GM23248 (cell line): ENCODE measurements at places on chromosomes 7 and 10. TPM values are rescaled to one million over a fixed set of nuclear protein-coding genes. Genes with fewer than 3 reads are reported as not detected.

Gene KCND2
- total RNA-seq: 1.5 and 2.7 TPM in 2 replicates

Gene FAM24A
- total RNA-seq: not detected in 2 replicates

Gene NPC1L1
- total RNA-seq: not detected in 2 replicates

Gene OR9A2
- total RNA-seq: not detected in 2 replicates

Gene PNLIP
- not detected in 2 replicates for total RNA-seq

Gene SRRM3
- 0.65 TPM in 1 of 2 replicates, not detected in the other for total RNA-seq

Gene GNG11
- 22.5 and 25.9 TPM in 2 replicates for total RNA-seq

Gene UPK3BL2
- total RNA-seq: 1.6 TPM in 1 of 2 replicates, not detected in the other

Gene SAMD9
- 26.2 and 31.2 TPM in 2 replicates for total RNA-seq

Gene GJC3
- not detected in 2 replicates for total RNA-seq

Gene CPA1
- total RNA-seq: not detected in 2 replicates

Gene ADRB1
- total RNA-seq: not detected in 2 replicates

Gene AMPH
- total RNA-seq: 1.9 and 3.1 TPM in 2 replicates

Gene CDK5
- 16.2 and 27.7 TPM in 2 replicates for total RNA-seq

Gene CLCN1
- not detected in 2 replicates for total RNA-seq

Gene TDRD1
- not detected in 2 replicates for total RNA-seq

Gene PIP
- total RNA-seq: not detected in 2 replicates

Gene LRRC18
- not detected in 2 replicates for total RNA-seq

Gene SKIDA1
- not detected in 2 replicates for total RNA-seq

Gene CPEB3
- 0.63 and 1.1 TPM in 2 replicates for total RNA-seq

Gene AGMO
- total RNA-seq: not detected in 2 replicates

Gene MMRN2
- total RNA-seq: 4.5 and 7.3 TPM in 2 replicates

Gene SLC16A12
- total RNA-seq: not detected in 2 replicates

Gene RGR
- not detected in 2 replicates for total RNA-seq

Gene ETV1
- total RNA-seq: 13.7 and 14.5 TPM in 2 replicates

Gene C10orf120
- not detected in 2 replicates for total RNA-seq

Gene LBX1
- total RNA-seq: not detected in 2 replicates

Gene CALML5
- not detected in 2 replicates for total RNA-seq

Gene NUPR2
- total RNA-seq: not detected in 2 replicates

Gene CFAP43
- total RNA-seq: not detected in 2 replicates

Gene NKX2-3
- not detected in 2 replicates for total RNA-seq

Gene RFC2
- 15.9 and 23.1 TPM in 2 replicates for total RNA-seq

Gene AKR1C3
- total RNA-seq: 23.2 and 36.2 TPM in 2 replicates

Gene JAKMIP3
- not detected in 2 replicates for total RNA-seq

Gene FAM13C
- total RNA-seq: 0.51 and 0.54 TPM in 2 replicates

Gene GPR15LG
- total RNA-seq: not detected in 2 replicates

Gene AKR1D1
- total RNA-seq: not detected in 2 replicates

Gene GOT1
- 19.1 and 39.6 TPM in 2 replicates for total RNA-seq

Gene EPO
- total RNA-seq: not detected in 2 replicates

Gene STRIP2
- total RNA-seq: 2.2 and 2.5 TPM in 2 replicates

Gene CYP17A1
- total RNA-seq: not detected in 2 replicates

Gene FXYD4
- not detected in 2 replicates for total RNA-seq

Gene ACTL6B
- not detected in 2 replicates for total RNA-seq

Gene MET
- 62.3 and 68.8 TPM in 2 replicates for total RNA-seq

Gene LHFPL3
- not detected in 2 replicates for total RNA-seq

Gene EVX1
- not detected in 2 replicates for total RNA-seq

Gene KIFBP
- total RNA-seq: 56.5 and 58.3 TPM in 2 replicates

Gene PLXDC2
- 2.3 and 3.5 TPM in 2 replicates for total RNA-seq

Gene STK32C
- 7.1 and 9.8 TPM in 2 replicates for total RNA-seq

Gene CRTAC1
- total RNA-seq: 0.13 TPM in 1 of 2 replicates, not detected in the other

Gene COPS6
- total RNA-seq: 59.1 and 79.1 TPM in 2 replicates
